ENCODE measurements at places on chromosomes 13 and 19.

GRCh38 chr13:97339988-97340749 is 93.8 kb upstream of the RAP2A start:
- DNase-seq, result no peak

GRCh38 chr19:42286349-42287016 is 15.4 kb upstream of the PRR19 start:
- DNase-seq, result no peak

GRCh38 chr13:20160306-20161274 is at the start of gene GJA3:
TSS of gene GJA3 (minus strand) at chr13:20161052. CDS start at chr13:20143288, 17,764 bp downstream.
- peak; percentile 65 for DNase-seq

- no peak for DNase-seq
Measured at GRCh38 chr19:19160461-19161035, 9.5 kb downstream of the MEF2B start.

GRCh38 chr19:51131780-51132680 is 7.3 kb downstream of the SIGLEC9 start:
- peak; percentile 18 for DNase-seq

DNA sequence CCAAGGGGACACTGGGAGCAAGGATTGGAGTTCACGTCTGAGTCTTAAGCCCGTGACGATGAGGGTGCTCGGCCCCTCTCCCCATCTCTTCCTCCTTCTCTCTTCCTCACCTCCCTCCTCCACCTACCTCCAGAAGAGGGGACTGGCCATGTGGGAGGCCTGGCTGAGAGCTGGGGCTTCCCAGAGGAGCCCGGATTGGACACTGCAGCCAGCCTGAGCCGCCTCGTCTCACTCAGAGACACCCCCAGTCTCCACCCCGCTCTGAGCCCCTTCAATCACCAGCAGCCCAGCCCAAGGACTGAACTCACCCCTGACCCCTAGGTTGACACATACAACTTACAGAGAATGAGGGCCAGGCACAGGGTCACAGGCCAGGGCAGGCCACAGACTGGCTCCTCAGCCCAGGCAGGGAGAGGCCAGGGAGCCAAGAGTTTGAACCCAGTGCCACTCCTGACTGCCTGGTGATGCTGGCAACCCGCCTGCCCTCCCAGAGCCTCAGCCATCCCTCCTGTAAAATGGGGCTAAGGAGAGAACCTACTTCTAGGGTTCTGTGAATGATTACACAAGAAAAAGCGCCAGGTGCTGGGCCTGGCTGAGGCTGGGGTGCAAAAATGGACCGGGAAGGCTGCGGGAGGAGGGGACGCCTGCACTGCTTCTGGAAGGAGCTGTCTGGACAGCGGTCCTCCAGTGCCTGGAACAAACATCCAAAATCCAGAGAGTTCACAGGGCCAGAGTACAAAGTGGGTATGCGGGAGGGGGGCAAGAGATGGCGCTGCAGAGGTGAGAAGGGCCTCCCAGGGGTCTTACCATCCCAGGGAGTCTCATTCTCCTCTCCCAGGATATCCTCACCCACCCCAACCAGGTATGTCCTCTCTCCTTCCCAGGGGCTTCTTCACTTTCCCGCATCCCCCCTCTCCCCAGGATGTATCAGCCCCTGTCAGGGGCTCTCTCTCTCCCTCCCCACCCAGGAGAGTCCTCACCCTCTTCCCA is 1.1 kb downstream of the CD79A start:
- DNase-seq, result no peak

DNA sequence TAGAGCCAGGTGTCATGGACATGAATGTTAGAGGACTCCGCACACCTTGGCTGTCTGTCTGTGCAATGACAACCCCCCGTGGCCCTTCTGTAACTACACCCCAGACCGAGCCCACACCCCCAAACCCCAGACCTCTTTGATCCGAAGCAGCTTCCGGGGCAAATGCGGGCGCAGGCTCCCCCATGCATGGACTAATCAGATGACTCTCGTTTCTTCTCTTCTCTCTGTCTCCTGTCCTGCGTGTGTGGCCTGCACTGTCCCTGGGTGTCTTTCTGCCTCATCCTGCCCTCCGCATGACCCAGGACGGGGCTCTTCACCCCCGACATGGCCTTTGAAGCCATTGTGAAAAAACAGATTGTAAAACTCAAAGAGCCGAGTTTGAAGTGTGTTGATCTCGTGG is 38.9 kb downstream of the TMED1 start:
- DNase-seq, result no peak

Data from DMS53 (cell line).